ENCODE measurements at places on chromosomes 5 and 9. TPM values are rescaled to one million over a fixed set of nuclear protein-coding genes. Genes with fewer than 3 reads are reported as not detected.

DNA sequence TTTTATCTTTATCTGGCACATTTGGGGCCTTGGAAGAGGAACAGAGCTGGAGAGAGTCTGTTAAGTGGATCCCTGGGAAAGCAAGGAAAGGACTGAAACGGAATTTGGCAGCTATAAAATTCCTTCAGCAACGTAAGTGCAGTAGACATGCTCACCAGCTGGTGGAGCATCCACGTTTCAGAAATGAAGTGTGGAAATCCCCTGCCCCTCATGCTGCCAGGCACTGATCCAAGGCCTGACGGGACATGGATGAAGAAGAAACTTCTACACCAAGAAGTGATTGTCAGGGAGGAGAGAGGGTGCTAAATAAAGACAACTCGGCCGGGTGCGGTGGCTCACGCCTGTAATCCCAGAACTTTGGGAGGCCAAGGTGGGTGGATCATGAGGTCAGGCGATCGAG lies 209.3 kb downstream of the ROR2 start:
- no peak overlapping the region for H3K27ac ChIP-seq
- peaks cover 4% of the 10 kb centered on the region for H3K4me1 ChIP-seq
- H3K27me3 ChIP-seq = no peaks in the 10 kb centered on the region
- H3K4me3 ChIP-seq = no peak overlapping the region
- no peak for DNase-seq
- H3K36me3 ChIP-seq = peaks cover 24% of the 10 kb centered on the region

DNA sequence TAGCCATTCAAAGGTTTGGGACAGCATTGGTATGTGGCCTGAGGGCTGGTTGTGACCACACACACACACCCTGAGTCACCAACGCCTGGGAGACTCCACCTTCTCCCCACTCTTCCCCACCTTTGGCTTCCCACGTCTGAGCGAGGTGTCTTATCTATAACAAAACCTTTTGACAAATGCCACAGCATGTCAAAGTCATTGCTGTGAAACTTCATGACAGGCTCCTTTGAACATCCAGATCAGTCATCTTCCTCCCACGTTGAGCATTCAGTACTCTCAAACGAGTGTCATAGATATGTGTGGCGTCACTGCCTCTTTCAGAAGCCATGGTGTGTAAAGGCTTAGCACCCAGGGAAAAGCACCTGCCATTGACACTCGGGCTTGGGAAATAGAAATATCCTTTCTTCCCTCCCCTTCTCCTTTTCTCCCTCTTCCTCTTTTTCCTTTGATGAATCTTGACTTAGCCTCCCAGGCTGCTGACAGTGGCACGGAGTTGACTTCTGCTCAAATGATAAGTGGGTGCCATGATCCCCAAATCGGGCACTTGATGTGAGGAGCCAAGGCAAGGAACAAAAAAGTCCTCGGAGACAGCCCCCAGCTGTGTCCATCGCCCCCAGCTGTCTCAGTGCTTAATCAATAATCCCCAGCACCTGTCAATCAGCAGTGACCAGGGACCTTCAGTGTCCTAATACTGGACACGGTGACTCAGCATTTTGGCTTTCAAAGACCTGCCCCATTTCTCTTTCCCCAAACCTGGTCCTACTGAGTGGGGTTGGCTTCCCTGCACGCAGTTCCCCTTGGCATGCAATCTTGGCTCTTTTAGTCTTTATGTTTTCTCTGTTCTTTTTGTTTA lies 114.8 kb downstream of the FGF18 start:
- no peak for DNase-seq
- H3K27ac ChIP-seq = no peak overlapping the region
- H3K36me3 ChIP-seq = no peaks in the 10 kb centered on the region

DNA sequence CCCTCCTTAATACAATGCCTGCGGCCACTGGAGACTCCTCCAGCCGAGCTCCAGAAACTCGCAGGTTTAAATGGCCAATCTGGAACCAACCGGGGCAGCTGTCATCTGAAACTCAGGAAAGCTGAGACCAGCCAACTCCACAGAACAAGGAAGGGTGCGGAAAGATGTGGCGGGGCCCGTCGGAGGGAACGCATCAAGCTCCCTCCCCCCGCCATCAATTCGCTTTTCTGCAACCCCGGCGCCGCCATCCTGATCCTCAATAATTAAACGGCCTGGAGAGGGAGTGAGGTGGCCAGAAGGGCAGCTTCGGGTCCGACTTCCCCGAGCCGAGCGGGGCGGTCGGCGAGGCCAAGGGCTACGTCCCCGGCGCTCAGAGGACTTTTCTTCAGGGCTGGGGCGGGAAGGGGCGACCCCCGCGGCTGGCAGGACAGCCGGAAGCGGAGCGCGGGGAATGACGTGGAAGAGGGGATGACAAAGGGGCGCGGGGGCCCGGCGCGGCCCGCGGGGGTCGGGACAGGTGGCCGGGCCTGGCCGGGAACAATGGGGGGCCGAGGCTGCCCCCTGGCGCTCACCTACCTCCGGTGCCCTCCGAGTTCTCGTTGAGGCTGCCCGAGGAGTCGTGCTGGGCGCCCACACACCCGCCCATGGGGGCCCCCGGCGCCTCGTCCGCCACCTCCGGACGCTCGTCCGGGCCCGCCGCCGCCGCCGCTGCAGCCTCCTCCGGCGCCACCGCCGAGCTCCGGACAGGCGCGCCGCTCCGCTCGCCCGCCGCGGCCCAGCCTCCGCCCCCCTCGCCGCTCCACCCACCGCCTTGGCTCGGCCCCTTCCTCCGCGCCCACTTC lies at the start of gene UBTD2:
TSS of gene UBTD2 (minus strand) at position 745 of the 842 bp plus-strand sequence. CDS start at position 646, 99 bp downstream.
- peaks cover 3% of the 10 kb centered on the region for H3K36me3 ChIP-seq
- H3K4me3 ChIP-seq = peak within 1 kb of the TSS; percentile 96
- H3K27me3 ChIP-seq = no peaks in the 10 kb centered on the region

GRCh38 chr5:7876867-7877266 lies 7.9 kb downstream of the MTRR start:
- no peak overlapping the region for H3K4me3 ChIP-seq
- H3K4me1 ChIP-seq = peaks cover 2% of the 10 kb centered on the region
- no peaks in the 10 kb centered on the region for H3K27me3 ChIP-seq
- peaks cover 21% of the 10 kb centered on the region for H3K36me3 ChIP-seq
- DNase-seq = no peak

GRCh38 chr5:108345541-108346171 lies 36.2 kb downstream of the FBXL17 start:
- no peak overlapping the region for H3K27ac ChIP-seq
- peaks cover 2% of the 10 kb centered on the region for H3K36me3 ChIP-seq
- no peaks in the 10 kb centered on the region for H3K27me3 ChIP-seq
- H3K4me3 ChIP-seq = no peak overlapping the region

The RASGRF2 gene
- 4.5 TPM for total RNA-seq

The SH3GL2 gene
- total RNA-seq = 0.34 TPM

The CDC20B gene
- 0.16 TPM for total RNA-seq

GRCh38 chr5:150066436-150066835 lies 19.9 kb downstream of the CSF1R start:
- peaks cover 3% of the 10 kb centered on the region for H3K4me1 ChIP-seq
- no peak overlapping the region for H3K4me3 ChIP-seq
- no peak for DNase-seq
- no peaks in the 10 kb centered on the region for H3K27me3 ChIP-seq
- no peaks in the 10 kb centered on the region for H3K36me3 ChIP-seq
